Right cardiac atrium (tissue), 5 donors: ENCODE measurements at places on chromosomes 2 and 18. TPM values are rescaled to one million over a fixed set of nuclear protein-coding genes. Genes with fewer than 3 reads are reported as not detected.

The HOXD3 gene
- 0.16 TPM for polyA plus RNA-seq

The FSIP2 gene
- 0.14 TPM for polyA plus RNA-seq

The AFTPH gene
- polyA plus RNA-seq = 9.4 TPM

The ATOH8 gene
- polyA plus RNA-seq = 57.8 TPM

The PDE11A gene
- polyA plus RNA-seq = 0.16 TPM

The AGXT gene
- polyA plus RNA-seq = 0.14 TPM

The TUBA4B gene
- not detected for polyA plus RNA-seq

The IRS1 gene
- polyA plus RNA-seq = 6.2 TPM

The RBM43 gene
- polyA plus RNA-seq = 2.2 TPM

The SP5 gene
- polyA plus RNA-seq = not detected

GRCh38 chr2:195181059-195181705, 475.8 kb upstream of the SLC39A10 start:
- DNase-seq = no peak

GRCh38 chr2:223841436-223842190, 4.2 kb upstream of the AP1S3 start:
- no peak for DNase-seq

GRCh38 chr18:33757037-33757436, 179.0 kb downstream of the ASXL3 start:
- DNase-seq = no peak

DNA sequence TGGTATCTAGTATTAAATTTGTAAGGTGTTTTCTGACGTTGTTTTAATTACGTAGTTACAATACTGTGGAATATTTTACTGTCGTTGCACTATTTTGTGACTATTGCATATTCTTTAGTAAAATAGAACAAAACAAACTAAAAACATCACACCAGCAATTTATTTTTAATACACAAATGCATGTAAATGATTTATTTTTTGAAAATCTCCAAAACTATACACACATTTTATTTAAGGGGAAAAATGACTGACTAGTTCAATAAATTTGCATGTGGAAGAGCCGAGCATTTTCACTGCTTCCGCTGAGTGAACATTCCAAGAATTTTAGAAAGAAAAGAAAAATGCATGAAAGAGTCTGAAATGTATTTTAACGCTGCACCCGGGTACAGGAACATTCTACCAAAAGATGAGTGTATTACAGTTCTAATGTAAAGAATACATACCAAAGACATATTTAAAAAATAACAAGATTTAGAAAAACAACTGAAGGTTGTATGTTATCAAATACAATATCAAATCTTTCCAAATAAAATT, 257.7 kb downstream of the MEIS1 start:
- no peak for DNase-seq

DNA sequence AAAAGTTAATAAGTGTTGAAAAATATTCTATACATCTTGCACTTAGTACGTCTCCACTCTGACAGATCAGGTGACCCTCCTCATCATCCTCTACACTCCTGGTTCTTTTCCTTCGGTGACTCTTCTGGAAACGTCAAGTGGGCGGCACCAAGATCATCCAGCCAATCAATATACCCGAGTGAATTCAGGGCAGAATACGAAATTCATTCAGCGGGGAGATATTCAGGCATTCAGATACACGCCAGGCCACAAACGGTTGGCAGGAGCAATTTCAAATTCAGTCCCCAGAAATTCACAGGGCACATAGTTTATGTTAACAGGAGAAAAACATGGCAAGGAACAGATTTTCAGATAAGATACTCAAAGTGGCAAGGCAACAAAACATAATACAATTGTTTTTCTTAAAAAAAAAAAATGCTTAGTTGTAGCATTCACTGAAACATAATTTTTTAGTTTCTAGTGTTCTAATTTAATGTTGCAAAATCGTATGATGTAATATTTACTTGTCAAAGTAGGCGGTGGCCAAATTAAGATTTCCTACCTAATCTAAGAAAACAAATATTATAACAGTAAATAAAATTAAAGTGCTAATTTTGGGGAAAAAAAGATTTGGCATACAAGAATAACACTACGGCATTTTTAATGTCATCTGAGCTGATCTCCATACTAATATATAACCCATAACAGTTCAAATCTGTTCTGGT, 4.2 kb downstream of the CLK1 start:
- no peak for DNase-seq

- no peak for DNase-seq
These were observed 90.4 kb upstream of the LYPD1 start for GRCh38 chr2:132760405-132760804.

GRCh38 chr2:43086451-43087221, 139.8 kb downstream of the ZFP36L2 start:
- DNase-seq = peak; percentile 85

- peak; percentile 77 for DNase-seq
These were observed 28.0 kb upstream of the SCYGR1 start for GRCh38 chr2:227415538-227416424.

- DNase-seq = no peak
These were observed 197.1 kb downstream of the ALK start for GRCh38 chr2:29724282-29724681.

DNA sequence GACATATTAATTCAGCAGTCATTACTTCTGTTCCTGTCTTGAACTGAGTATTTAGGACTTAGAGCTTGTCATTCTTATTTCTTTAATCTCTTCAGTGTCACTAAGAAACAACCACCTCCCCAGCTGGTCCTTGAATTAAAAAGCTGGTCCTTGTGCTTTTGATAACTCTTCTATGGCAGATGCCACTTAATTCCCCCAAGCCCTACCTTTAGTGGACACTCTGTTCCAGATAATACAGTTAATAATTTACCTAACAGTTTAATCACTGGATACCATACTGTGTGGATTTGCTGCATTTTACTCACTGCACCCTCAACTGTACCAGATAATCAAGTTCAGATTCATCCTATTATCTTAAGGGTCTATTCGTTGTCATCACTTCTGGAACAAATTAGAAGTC, 73.1 kb downstream of the SKA1 start:
- no peak for DNase-seq

DNA sequence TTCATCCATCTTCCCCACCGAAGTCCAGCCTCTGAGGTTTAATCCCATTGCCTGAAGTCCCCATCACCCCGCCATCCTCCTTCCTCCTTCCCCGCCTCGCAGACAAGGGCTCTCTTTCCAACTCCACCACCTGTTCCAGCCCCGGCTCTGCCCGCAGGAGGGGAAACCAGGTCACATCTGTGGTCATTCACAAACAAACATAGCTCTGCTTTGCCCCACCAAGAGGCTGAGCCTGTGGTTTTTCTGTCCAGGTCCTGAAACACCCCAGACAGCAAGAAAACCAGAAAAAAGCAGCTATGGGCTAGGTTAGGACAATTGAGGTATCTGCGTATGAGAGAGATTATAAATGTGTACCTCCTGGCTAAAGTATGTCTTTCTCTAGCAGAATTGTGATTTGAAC, 144.7 kb downstream of the GLI2 start:
- no peak for DNase-seq

DNA sequence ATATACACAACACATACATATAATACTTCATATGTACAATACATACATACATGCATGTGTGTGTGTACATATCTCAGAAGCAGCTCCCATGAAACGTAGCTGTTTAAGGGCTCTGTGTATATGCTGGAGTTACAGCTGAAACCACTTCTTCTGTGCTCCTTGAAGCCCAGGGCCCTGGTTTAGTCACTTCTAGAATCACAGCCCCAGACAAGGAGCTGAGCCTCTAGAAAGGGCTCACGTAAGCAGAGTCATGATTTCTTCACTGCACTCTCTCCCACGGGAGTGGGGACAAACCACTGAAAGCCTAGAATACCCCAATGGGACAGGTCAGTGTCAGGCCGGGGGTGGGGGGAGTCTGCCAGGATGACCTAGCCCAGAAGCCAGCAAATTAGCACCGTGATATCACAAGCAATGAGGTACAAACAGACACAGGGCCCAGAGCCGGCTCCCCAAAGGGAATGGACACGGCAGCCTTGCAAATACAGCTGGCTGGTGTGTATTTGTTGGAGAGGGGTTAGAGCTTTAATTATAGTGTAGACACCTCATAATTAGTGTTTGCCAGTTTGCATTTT, 90.3 kb downstream of the C1QL2 start:
- no peak for DNase-seq

DNA sequence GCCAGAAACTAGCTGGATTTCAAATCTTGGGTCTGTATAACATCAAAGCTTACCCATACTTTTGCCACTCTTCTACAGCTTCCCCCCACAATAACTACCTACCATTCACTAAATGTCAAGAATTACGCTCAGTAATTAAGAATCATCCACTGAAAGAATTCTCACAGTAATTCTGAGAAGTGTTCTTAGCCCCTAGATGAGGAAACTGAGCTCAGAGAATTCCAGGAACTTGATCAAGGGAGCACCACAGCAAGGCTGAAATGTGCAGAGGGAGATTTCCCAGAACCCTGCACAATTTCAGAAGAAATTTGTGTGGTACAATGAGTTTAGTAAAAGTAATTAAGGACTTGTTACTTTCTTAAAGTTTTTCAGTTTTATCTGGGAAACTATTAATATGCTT, 194.5 kb upstream of the STK17B start:
- DNase-seq = no peak

DNA sequence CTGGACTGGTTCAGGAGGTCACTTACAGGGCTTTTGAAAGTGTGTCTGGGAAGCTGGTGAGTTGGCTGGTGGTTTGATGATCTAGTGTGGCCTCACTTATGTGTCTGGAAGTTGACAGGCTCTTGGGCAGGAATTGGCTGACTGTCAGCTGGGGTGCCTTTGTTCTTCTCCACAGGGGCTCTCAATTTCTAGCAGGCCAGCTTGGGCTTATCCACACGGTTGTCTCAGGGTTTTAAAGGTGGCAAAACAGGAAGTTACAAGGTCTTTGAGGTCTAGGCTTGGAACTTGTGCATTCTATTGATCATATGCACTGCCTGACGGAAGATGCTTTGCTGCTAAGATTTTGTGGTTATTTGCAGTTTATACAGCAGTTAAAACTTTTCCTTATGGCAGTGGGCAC, 52.0 kb upstream of the CELF4 start:
- no peak for DNase-seq

- no peak for DNase-seq
These were observed 564.3 kb upstream of the FSIP2 start for GRCh38 chr2:185174353-185174752.

GRCh38 chr2:235577404-235578330, 83.8 kb downstream of the AGAP1 start:
- peak; percentile 61 for DNase-seq

DNA sequence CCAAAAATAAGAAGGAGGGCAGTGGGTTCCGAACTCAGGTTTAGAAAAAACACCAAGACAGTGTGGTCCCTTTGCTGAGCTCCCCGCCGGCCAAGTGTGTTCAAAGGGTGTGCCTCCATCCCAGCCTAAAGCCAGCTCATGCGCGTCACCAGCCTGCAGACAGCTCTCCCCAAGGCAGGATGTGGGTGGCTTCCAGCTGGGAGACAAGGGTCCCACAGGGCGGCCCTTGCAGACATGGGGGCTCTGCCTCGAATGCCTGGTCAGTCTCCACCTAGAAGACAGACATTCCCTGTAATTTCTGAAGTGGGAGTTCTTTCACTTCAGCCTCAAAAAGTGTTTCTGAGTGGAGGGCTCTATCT, 135.8 kb upstream of the GPC1 start:
- DNase-seq = no peak

- no peak for DNase-seq
These were observed 312.9 kb downstream of the CYP26B1 start for GRCh38 chr2:71834796-71835195.

DNA sequence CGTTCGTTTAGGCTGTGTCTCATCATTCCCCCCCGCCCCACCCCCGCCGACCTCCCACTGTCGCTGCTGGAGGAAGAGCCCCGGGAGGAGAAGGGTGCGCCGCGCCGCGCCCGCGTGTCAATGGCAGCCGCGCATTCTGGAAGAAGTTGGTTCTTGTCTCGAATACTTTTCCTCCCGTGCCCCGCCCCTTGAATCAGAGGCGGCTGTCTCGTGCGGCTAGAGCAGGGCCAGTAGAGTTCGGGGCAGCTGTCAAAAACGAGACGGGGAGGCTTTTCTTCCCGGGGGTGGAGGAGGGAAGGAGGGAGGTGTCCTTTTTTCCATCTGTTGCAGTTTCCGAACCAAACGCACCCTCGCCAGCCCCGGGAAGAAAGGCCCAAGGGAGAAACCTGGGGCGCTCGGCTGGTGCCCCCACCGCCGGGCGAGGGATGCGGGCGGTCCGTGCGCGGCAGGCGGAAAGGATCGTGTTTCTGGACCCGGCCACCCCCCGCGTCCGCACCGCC, 410 bp upstream of the TGIF1 start:
- peak; percentile 92 for DNase-seq

GRCh38 chr2:22719396-22719795, 665.6 kb upstream of the KLHL29 start:
- DNase-seq = no peak

DNA sequence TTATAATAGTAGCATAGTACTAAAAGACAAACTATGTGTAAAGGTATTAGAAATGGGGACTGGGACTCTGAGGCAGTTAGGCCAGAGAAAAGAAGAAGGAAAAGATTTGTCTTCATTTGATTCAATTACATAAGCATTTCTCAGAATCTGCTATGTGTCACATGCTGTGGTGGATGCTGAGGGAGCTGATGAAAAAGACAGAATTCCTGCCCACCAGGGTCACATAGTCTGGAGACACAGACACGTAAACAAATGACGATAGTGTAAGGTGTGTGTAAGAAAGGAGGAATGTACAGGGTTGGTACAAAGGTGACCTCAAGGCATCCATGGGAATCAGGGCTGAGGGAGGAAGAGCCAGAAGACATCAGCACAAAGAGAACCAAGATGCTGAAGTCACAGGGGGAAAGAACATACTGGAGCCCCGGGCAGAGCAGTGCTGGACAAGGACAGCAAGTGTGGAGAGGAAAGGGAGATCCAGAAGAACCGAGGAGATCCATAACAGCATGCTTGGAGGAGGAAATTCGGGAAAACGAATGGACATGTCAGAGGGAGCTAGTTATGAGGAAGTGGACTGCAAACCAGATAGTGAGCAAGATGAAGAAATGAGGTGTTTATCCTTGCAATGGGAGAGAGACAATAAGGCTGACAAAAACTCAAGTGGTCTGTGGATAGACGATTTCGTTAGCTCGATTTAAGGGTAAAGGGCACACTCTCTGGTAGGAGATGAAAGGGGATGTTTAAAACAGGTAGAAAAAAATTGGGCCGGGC, 1.2 kb upstream of the MAPRE3 start:
- no peak for DNase-seq

DNA sequence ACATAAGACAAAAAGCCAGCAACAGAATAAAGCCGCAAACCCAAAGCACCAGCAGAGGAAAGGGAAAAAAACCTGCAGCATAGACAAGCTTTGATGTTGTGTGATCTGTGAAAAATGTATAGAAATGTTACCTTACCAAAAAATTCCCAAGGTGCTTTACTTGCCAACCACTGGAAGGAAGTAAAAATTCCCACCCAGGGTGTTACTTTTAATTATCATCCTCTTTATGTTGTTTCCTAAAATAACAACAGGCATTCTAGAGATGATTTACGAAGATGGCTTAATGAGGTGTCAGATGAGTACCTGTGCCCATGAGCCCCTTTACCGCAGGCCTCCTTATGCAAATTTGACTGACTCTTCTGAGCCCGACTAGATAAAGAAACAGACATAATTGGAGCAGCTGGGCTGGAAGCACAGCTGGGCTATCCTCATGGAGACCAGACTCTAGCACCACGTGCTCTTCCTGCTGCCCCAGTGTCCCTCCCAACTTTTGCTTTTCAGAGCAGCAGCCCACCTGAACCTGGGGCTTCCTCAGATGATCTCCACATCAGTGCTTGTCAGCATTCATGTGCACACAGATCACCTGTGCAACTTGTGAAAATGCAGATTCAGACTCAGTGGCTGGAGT, 41.5 kb downstream of the SRSF7 start:
- DNase-seq = no peak

GRCh38 chr2:231780123-231780908, 766 bp downstream of the PDE6D start:
- peak; percentile 22 for DNase-seq

GRCh38 chr2:15471606-15472005, 89.5 kb downstream of the NBAS start:
- DNase-seq = no peak
